ENCODE measurements at places on chromosomes 2 and 18.
A peak's percentile ranks its signal among the peaks of the same experiment; 100 is the strongest.

GRCh38 chr2:221289846-221290245 is 282.3 kb downstream of the EPHA4 start:
- no peak for DNase-seq

GRCh38 chr2:27709960-27710575 is 46.4 kb downstream of the SLC4A1AP start:
- no peak for DNase-seq

DNA sequence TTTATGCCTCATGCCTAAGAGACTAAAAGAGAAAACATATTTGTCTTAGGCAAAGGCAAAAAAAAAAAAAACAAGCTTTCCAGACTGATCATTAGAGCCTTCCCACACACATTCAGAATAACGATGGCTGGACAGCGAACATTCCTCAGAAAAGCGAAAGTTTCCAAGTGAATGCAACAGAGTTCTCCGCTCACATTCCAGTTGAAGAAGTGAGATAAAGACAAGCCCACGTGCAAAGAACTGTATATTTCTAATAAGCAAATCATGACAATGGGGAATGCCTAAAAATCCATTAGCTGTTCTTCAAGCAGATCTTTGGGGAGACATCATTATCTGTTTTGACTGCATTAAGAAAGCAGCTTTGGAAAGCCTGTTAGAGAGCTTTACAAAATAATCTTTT is 347.9 kb downstream of the METTL4 start:
- DNase-seq = no peak

DNA sequence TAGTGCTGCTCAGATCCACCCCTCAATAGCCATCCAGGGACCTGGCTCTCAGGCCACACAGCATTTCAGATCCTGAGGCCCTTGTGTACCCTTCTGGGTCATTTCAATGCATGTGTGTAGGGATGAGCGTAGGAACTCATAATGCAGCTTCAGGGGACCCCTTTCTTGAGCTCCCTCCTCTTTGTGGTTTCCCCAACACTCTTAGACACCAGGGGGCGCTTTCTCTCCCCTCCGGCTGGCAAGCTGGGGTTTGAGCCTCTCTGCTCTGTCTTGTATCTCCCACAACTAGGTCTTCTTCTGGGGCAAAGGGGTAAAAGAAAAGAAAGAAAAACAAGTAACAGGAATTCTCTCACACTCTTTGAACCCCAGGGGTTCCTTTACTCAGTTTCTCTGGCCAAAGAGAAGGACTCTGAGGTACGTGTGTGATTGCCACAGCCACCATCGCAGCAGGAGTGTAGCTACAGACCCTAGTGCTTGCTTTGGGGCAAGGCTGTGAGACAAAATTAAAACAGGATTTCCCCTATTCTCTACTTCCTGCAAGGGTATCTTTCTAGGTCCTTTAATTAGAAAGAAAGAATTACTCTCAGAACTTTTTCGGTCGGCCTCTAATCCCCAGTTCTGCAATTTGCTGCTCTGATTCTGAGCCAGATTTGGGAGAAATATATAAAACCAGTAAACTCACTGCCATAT is 38.0 kb downstream of the CABYR start:
- DNase-seq = peak; percentile 42

- no peak for DNase-seq
These were observed 74.7 kb upstream of the TLK1 start for GRCh38 chr2:171235262-171235881.

- DNase-seq = no peak
These were observed 139.9 kb upstream of the DOCK10 start for GRCh38 chr2:225182126-225182525.

DNA sequence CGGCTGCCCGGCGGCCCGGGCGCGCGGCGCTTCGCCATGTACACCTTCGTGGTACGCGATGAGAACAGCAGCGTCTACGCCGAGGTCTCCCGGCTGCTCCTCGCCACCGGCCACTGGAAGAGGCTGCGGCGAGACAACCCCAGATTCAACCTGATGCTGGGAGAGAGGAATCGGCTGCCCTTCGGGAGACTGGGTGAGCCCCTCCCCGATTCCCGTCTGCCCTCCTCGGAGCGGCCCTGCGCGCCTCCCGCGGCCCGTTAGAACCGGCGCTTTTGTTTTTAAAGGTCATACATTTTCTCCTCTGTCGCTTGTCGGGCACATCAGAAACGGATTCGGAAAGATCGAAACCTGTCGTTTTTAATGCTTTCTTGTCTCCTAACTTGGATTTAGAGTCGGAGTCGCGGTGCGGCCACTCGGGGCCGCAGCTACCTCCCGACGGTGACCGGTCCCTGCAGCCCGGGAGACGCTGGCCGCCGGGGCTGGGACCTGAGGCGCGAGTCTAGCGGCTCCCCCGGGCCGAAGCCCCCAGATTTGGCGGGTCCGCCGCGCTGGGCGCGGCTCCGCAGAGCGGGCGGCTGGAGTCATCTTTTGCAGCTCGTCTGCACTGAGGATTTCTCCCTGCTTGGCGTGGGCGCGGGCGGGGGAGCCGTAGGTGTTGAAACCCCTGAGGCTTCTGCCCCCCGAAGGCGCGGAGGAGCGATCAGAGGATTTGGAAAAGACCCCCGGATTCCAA is 519 bp downstream of the TTL start:
- no peak for DNase-seq

GRCh38 chr2:24359129-24360049 is 947 bp downstream of the ITSN2 start:
- DNase-seq = no peak

- no peak for DNase-seq
These were observed 40.7 kb downstream of the DNER start for GRCh38 chr2:229673676-229674075.

- no peak for DNase-seq
These were observed 233.4 kb downstream of the DYSF start for GRCh38 chr2:71686781-71687180.

DNA sequence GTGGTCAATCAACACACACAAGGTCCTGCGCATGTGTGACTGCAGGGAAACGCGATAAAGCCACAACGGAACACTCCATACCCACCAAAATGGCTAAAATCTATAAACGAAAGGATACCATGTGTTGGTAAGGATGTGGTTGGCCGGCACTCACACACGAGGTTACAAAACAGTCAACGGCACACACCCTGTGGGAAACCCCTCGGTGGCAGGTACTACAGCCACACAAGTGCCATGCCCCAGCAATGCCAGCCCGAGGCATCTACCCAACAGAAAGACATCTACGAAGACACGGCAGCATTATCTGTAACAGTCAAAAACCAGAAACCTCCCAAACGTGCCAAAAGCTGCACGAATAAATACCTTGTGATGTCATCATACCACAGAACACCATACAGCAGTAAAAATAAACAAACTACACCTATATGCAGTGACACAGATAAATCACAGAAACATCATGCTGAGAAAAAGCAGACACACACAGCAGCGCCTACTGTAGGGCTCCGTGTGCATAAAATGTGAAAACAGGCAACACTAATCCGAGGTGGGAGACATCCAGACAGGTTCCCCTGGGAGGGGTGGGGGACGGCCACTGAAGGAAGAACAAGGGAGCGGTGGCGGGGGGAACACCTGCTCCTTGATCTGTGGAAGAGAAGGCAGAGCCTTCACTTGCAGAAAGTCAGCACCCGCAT is 36.7 kb downstream of the HDAC4 start:
- DNase-seq = no peak

DNA sequence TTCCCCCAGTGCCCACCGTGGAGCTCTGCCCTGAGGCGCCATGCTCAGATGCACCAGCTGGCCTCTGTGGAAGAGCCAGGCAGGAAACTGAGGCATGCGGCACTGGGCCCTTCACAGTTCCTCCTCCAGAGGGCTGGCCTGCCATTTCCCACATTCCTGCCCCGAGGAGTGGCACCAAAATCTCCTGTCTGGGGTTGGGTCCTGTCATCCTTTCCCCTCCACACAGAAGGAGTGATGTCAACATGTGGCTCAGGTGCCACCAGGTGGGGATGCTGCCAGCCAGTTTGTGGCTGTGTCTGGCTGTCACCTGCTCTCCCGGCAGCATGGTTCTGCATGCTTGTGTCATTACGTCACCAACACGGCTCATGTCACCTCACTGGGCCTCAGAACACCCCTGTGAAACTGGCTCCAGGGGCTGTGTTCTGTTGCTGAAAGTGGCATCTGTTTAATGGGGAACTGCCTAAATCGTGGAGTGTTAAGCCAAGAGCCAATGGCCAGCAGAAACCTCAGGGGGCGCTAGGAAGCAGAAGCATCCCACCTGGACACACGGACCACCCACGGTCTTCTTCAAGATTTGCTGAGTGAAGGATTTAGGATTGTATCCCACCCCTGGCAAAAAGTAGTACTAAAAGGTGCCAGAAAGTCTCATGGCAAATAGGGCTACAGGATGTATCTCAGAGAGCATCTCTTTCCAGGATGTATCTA is 51.3 kb downstream of the ZAP70 start:
- DNase-seq = no peak

- no peak for DNase-seq
These were observed 104.6 kb downstream of the KLF7 start for GRCh38 chr2:207061181-207061580.

DNA sequence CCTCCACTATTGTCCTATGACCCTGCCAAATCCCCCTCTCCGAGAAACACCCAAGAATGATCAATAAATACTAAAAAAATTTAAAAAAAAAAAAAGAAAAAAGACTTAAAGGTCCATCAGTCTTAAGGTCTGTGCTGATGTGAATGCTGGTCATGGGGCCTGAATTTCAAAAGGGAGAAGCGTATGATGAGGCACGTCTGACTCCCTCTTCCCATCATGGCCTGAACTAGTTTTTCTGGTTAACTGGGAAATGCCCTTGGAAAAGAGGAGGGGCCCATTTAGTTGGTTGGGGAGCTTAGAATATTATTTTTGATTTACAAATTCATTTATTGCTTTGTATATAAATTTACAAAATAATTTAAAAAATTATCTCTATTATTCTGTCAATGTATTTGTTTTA is 291.0 kb upstream of the CDH19 start:
- DNase-seq = no peak

DNA sequence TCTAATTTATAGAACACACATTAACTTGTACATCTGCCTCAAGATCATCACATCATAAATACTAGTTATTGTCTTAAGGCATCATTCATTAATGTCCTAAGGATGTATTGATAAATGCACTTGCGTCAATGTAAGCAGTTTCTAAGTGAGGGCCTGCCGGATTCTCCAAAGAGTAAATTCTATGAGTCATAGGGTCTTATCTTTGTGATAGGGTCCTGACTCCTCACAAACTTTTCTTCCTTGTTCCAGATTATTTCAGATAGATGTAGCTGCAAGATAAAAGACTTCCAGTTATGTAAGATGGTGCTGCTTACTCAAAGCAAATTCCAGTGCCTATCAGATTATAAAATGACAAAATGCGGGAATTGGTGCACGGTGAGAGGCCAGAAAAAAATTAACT is 315.0 kb upstream of the SLC39A10 start:
- DNase-seq = no peak
